ENCODE measurements at places on chromosomes 4 and X.

GRCh38 chr4:67049446-67049845, 495.9 kb downstream of the CENPC start:
- no peak for DNase-seq

- DNase-seq, result no peak
Observed at GRCh38 chr4:102612210-102612609, 111.1 kb downstream of the NFKB1 start.

- DNase-seq, result no peak
Observed at GRCh38 chr4:26464420-26465095, 25.7 kb downstream of the CCKAR start.

DNA sequence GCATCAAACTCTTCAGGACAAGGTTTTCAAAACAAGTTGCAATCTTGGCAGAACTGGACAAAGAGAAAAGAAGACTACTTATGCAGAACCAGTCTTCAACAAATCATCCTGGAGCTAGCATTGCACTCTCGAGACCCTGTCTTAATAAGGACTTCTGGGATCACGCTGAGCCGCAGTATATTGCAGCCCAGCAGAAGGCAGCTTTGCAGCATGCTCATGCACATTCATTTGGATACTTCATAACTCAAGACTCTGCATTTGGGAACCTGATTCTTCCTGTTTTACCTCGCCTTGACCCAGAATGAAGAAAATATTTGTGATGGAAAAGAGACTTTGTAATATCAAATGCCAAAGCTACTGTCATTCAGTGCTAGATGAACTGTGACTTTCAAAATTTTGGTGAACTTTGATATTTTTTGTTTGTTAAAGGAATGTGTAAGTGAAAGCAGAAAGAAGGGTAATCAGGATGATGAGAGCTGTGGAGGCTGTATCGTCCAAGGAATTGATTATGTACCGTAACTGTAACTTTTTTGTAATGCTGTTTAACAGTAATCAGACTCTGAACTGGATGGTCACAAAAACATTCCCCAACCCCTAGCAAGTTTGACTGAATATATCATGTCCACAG, 27.2 kb downstream of the HSPA4L start:
- DNase-seq, result no peak

- DNase-seq, result no peak
Observed at GRCh38 chr4:147340591-147341120, 140.2 kb upstream of the EDNRA start.

DNA sequence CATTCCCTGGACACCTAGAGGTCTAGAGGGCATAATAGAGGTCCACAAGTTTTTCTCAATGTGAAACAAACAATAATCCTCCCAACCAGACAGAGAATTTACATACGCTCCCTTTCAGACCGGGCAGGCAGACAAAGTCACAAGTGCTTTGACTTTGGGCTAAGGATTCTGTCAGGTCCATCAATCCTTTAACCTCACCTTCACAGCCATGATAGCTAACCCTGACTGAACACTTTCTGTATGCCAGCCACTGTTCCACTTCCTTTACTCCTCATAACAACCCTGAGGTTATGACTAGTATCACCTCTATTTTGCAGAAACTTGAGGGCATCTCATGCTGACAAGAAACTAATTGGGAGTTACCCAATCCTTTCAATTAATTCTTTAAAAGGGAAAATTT, 118.8 kb upstream of the AFF2 start:
- DNase-seq, result no peak

- no peak for DNase-seq
Observed at GRCh38 chrX:121146059-121146628, 98.7 kb downstream of the GLUD2 start.

- DNase-seq, result peak; percentile 37
Observed at GRCh38 chrX:14777525-14777924, 95.3 kb downstream of the FANCB start.

DNA sequence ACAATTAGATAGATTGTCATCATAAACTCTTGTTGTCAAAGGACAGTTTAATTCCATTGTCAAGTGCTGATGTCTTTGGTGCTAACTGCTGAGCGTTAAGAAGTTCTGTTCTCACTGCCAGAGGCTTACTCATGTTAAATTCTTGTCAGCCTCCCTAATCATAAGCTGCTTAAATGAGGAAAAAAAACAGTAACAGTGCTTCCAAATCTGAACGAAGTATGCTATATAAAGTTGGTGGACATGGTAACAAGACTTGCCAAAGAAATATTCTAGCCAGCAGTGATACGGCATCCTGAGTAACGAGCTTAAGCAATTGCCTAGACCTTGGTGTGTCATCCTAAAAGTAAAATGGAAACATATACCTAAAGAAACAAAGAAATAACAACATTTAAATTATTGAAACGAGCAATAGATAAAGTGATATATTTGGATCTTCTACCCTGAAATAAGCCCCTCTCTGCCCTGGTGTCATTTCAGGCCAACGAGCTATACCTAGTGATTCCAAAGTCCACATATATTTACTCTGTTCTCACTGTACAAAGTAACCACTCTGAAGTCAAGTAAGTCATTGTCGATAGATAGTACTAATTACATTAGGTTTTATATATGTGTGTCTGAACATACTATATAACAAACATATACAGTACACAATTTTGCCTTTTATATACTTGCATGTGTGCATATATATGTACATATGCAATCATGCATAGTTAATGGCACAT, 339.7 kb upstream of the HS3ST1 start:
- no peak for DNase-seq

DNA sequence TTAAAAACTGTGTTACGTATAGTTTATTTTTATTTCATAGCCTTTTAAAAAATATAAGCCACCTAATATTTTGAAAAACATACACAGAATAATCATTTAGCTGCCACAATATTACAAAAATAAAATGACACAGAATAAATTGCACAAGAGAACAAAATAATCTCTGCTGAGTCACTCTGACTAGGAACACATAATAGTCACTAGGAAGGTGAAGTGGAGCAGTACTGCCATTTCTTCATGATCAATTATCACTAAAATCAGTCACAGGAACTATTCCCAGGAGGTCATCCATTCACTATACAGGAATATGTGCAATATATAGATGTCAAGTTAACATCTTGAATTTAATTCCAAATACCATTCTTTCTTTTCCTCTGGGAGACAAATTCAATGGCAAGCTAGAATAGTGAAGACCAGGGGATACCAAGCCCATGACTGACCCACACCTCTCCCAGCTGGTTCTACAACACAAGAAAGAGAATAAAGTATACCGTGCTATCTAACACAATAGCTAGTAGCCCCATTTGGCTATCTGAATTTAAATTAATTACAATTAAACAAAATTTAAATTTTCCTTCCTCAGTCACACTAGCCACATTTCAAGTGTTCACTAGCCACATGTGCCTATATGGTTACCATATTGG, 5.9 kb downstream of the SMIM43 start:
- DNase-seq, result no peak

- DNase-seq, result no peak
Observed at GRCh38 chrX:102745857-102746584, 25.5 kb downstream of the GPRASP3 start.

DNA sequence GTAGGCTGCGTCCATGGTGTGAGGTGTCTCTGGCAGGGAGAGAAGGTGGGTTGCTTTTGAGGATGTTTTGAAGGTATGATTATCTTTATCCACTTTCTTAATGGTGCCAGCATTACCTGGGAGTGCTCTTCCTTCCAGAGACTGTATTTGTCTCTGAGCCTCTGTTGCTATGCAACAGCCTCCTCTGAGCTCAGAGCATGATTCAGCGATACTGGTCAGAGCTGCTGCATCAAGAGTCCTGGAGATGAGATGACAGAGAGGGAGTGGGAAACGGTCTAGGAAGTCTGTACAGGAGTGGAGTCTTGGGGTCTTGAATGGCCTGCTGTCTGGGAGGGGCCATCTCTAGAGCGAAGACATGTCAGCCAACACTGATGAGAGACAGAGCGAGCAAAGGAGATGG, 104.4 kb upstream of the RAB40AL start:
- DNase-seq, result peak; percentile 39

DNA sequence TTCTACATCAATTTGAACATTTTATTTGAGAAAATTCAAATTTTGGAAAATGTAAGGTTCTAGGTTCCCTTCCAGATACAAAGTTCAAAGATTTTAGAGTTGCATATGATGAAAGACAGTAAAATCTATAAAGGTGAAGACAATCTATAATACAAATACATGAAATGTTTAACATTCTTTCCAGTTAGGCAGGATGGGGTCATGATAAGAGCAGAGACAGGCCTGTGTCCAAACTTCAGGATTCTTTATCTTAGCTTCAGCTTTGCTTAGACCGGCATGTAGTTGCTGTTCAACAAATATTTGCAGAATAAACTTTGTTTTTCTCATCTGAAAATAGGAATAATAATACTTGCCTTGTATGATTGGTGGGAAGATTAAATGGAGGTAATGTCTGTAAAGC, 4.5 kb upstream of the RPS6KA3 start:
- no peak for DNase-seq

DNA sequence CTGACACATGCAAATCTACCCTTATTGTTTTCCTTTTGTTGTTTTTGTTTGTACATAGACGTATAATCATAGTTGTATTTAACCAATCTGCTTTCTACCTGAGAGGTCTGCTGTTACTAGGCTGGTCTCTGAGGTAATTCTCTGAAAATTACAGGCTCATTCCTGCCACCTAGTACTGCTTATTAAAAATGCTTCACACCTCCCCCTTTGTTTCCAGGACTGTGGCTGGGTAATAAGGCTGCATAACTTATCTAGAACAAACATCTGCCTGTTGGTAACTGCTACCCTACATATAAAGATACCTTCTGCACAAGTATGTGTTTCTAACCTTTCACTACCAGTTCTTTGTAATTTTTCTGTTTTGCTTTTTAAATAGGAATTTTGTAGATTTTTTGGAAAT, 34.2 kb downstream of the COX7B2 start:
- DNase-seq, result no peak

DNA sequence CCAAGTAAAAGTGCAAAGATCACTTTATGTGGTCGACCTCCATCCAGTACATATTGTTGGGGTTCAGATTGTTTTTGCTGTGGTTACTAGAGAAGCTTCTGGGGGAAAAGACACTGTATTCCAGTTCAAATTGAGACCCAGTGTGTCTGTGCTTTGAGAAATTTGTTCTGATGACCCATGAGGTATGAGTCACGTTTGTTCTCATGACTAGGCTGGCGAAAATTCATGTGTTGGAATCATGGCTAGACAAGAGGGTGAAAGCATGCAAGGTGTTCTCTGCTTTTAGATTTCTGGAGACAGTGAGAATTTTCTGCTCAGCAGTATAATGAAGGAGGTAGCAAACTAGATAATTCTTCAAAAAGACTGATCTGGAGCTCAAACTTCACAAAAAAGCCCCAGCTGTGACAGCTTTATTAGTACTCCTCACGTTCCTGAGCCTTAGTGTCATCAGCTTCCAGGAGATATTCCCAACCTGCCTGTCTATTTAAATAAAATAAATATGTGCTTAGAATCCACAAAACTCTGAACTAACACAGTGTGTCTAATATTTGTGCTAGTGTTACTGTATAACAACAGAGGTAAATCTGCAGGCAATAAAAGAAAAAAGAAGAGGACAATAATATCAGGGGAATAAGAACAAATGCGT, 24.4 kb upstream of the FAM47B start:
- DNase-seq, result no peak

DNA sequence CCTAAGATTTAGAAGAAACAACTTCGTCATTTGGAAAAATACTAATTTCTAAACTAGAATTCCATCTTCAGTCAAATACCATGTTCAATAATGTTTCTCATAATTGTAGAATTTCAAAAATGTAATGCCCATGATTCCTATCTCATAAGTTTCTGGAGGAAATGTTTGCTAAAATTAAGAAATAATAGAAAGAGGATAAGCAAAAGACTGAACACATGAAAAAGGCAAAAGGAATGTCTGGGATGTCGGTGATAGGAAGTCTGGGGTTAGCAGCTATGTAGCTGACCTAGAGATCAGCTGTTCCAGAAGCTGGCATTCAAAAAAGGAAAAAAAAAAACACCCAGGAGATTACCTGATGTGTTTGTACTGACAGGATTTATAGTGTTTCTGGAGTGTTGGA, 18.9 kb upstream of the PCDH10 start:
- no peak for DNase-seq

DNA sequence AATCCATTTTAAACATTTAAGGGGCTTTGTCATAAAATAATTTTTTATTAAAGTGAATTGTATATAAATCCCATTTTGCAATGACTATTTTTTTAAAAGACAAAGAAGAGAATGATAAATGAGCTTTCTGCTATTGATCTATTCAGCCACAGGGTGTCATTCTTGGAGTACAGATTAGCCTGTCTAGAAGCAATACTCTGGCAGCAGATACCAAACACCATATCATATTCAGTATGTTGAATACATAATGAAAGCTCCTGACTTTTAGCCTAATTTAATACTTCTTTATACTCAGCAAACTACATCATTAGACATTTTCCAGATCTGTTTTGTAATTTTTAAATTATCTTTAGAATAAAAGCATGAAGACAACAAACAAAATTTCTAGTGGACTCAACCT, 496.3 kb downstream of the PDGFC start:
- no peak for DNase-seq

GRCh38 chrX:119693996-119694451, 1.1 kb upstream of the SEPTIN6 start:
- DNase-seq, result no peak

GRCh38 chr4:28723371-28723770, 1862.7 kb downstream of the STIM2 start:
- no peak for DNase-seq

- DNase-seq, result peak; percentile 2
Observed at GRCh38 chrX:107135049-107135964, 16.7 kb upstream of the RBM41 start.

DNA sequence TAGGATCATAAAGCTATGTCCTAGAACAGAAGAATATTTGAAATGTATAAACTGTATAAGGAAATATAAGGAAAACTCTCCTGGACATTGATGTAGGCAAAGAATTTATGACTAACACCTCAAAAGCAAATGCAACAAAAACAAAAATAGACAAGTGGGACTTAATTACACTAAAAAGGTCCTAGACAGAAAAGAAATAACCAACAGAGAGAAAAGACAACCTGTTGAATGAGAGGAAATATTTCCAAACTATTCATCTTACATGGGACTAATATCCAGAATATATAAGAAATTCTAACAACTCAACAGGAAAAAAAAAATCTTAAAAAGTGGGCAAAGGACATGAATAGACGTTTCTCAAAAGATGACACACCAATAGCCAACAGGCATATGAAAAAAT, 54.4 kb upstream of the PRDX4 start:
- DNase-seq, result no peak

- DNase-seq, result no peak
Observed at GRCh38 chr4:139633661-139634060, 32.0 kb upstream of the MGST2 start.

GRCh38 chrX:31658360-31658759, 586.5 kb upstream of the FTHL17 start:
- peak; percentile 4 for DNase-seq

- DNase-seq, result no peak
Observed at GRCh38 chr4:158850371-158850770, 81.5 kb downstream of the FNIP2 start.

GRCh38 chr4:9988363-9988749, 32.9 kb downstream of the SLC2A9 start:
- DNase-seq, result no peak

DNA sequence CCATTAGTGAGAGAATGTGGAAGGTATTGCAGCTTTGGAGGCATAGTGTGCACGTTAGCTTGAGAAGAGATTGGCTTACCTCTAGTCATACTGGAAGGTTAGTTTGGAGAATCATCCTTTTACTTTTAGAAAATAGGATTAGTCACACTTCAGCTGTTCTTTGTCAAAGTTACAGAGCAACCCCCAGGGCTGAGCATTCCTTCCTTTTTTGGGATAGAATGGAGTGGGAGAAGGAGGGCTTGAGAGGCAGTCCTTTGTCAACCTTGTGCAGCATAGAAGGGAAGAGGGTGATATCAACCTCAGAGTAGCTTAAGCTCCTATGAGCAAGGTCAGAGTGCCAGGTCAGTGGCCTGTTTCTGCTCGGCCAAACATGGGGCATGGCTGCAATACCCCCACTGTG, 8.6 kb upstream of the MBNL3 start:
- DNase-seq, result no peak

Measured in GM04504 (cell line).